ENCODE measurements at places on chromosomes 16 and 17. TPM values are rescaled to one million over a fixed set of nuclear protein-coding genes. Genes with fewer than 3 reads are reported as not detected.

Gene BCL6B
- total RNA-seq: 0.20 TPM

Gene PYY
- total RNA-seq: not detected

Gene PMP22
- total RNA-seq: 78.1 TPM

Gene SLC5A11
- not detected for total RNA-seq

Gene OR1D2
- not detected for total RNA-seq

Gene CAVIN1
- 538 TPM for total RNA-seq

Gene CAPNS2
- 0.89 TPM for total RNA-seq

Gene TEKT5
- 0.13 TPM for total RNA-seq

Gene TP53TG3D
- 0.56 TPM for total RNA-seq

Gene GLP2R
- not detected for total RNA-seq

Gene ANKS3
- total RNA-seq: 37.1 TPM

Gene EVPLL
- not detected for total RNA-seq

Gene TBC1D16
- total RNA-seq: 51.9 TPM

Gene IRX3
- total RNA-seq: 0.10 TPM

Gene LRRC37A
- 1.6 TPM for total RNA-seq

Gene CHP2
- not detected for total RNA-seq

Gene PMFBP1
- not detected for total RNA-seq
